ENCODE measurements at places on chromosomes 7 and 10. TPM values are rescaled to one million over a fixed set of nuclear protein-coding genes. Genes with fewer than 3 reads are reported as not detected.
A peak's percentile ranks its signal among the peaks of the same experiment; 100 is the strongest.

DNA sequence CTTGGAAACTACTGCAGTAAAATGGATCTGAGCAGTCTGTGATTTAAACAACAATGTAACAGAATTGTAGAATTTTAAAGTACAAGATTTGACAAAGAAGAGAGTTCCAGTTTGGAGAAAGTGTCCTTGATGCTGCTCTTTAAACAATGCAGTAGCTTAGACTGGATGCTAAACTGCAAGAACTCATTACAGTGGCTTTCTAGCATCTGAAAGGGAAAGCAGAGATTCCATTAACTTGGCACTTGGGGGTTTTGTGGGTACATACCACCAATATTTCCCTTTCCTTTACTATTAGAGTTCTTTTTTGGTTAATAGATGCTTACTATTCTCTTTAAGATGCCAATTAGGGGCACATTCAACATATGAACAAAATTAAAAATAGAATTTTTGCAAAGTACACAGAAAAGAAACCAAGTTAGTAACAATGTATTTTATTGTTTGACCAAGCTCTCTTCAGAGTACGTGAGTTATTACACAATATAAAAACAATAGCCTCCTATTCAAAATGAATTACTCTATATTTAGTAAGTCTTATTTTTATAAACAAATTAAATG, 11.9 kb downstream of the PSTK start:
- DNase-seq = no peak

- DNase-seq = no peak
These were observed 320.2 kb downstream of the ELMO1 start for GRCh38 chr7:37128327-37129034.

DNA sequence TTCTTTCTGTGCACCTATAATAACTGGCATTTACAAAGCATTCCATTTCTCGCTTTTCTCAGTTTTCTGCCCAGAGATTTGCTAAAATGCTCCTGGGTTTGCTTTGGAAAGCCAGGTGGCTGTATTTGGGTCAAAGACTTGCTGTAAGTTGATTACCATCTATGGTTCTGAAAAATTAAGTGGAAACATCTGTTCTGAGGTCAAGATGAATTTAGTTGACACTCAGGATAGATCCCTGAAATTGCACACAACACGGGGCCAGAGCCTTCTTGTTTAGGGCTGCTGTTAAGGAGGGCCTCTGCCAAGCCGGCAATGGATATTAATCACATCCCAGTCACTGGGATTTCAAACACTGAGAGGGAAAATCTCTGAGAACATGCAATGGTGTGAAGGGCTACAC, 111.6 kb upstream of the GLI3 start:
- peak; percentile 47 for DNase-seq

GRCh38 chr7:100855515-100855914, 3.0 kb downstream of the SLC12A9 start:
- DNase-seq = no peak

Gene DNA2
- total RNA-seq = 15.6 TPM

Gene WNT8B
- not detected for total RNA-seq

Gene MCM10
- 20.7 TPM for total RNA-seq

Gene PRKAG2
- 3.2 TPM for total RNA-seq
